Stimulated activated CD8-positive, alpha-beta memory T cell treated with anti-CD3 and anti-CD28 coated beads, Interleukin-2, amount 100 ng/mL, for 1 hour (primary cell): ENCODE measurements at places on chromosomes 4 and X.

GRCh38 chrX:108601276-108601675 is 135.1 kb downstream of the IRS4 start:
- no peak for DNase-seq

- no peak for DNase-seq
These were observed 37.4 kb upstream of the PACRGL start for GRCh38 chr4:20662851-20663250.

GRCh38 chrX:30183554-30183953 is 31.8 kb upstream of the MAGEB2 start:
- no peak for DNase-seq

DNA sequence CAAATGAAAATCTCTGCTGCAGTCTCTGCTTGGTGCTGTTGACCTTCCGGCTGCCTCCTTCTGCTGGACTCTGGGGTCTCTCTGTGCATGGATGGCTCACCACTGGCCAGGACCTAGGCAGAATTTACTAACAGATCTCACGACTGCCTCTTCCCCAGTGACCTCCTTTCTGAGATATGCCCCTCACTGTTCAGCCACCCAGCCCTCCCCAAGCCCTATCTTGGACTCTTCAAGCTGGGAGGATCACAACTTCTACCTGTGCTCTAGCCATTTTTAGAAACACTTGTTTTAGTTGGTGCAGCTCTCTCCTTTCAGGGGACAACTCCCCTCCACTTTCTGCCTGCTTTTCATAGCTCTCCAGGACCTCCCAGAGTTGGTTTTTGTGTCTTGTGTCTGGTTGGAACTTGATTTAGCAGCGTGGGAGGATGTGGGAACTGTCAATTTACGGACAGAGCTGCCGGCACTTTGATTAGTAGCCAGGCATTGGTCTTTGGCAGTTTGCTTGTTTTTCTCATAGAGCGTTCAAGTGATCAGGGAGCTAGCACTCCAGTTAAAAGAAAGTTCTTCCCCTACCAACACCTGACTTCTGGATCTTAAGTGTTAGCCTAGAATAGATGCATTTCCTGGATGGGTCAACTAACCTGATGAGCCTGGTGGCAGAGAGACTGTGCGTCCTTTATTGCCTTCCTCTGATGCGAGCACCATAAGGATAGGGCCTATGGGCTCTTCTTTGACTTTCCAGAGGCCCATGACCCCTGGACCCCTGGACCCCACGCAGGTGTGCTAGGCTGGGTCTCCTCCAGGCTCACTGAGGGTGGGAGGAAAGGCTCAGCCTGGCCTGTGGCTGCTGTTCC is 6.5 kb downstream of the RGS12 start:
- DNase-seq: no peak

DNA sequence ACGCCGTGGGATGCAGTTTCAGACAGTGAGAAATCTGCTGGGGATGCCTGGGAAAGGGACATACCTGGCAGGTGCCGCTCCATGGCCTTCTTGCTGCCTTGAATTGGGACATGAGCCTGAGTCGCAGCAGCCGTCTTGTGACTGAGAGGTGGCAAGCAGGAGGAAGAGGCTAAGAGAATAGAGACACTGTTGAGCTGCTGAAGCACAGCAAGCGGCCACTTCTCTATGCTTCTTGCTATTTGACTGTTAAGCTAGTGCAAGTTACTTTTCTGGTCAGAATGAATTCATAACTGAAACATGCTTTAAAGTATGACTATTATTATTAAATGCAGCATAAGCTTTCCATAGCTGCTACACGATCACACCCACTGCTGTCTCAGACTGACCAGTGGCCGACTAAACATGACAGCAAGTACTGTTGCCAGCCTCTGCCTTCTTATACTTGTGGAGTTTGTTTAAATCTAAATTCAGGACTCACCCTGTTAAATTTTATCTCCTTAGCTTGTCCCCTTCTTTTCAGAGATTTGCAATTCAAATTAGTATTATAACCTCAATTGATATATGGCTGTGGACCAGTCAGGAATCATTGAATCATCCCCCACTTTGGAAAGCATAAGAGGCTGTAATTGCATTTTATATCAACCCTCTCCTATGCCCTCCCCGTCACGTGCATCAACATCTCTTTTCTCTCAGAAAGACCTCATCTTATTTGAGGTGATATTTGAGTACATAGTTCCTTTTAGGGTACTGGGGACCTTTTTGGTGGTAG is 24.8 kb upstream of the ACSL1 start:
- DNase-seq: no peak

DNA sequence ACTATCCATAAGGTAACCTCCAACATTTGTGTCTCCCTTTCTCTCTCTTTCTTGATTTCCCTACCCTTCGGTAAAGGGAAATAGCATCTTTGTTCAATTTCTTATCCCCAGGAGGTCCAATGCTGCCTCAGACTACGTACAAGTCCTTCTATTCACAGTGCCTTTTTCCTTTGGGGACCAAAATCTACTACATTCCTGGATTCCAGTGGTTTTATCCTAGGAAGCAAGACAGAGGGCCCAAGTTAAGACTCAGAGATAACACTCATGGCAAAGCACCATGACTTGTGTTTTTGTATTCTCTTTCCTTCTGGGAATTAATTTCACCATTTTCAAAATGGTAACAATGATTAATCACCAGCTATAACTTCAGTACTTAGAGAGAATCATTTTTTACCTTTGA is 10.6 kb downstream of the G3BP2 start:
- DNase-seq: no peak

- DNase-seq: no peak
These were observed 166.1 kb upstream of the RPL34 start for GRCh38 chr4:108454227-108454626.

DNA sequence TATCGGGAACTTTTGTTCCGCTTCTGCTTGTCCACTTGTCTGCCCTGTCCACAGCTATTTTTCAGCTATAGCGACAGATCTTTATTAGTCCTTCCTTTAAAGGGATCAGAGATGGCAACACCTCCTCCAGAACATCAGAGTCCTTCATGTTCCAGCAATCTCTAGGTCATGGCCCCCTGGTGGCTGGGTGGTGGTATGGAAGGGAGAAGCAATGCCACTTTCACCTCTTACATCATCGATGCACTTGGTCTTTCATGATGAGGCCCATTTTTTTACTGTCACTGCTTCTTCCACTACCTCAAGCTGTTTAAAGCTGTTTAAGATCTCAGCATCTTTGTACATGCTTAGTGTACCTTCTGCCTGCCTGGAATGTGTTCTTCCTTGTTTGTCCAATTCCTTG is 106.7 kb downstream of the ARHGAP6 start:
- no peak for DNase-seq

DNA sequence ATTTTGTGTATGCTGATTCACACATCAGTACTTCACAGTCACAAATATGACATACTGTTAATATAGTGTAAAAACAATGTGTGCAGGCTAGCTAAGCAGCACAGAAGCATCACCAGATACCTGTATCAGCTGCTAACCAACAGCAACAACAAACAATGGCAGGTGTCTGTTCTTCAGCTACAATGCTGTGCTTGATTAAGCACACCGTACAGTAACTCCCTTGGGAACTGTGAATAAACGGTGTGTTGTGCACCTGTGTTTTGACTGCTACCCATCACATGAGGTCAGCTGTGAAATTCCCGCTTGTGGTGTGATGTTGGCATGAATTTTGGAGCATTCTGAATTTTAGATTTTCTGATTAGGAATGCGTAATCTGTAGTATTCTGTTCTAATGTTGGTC is 379.7 kb upstream of the FAT1 start:
- DNase-seq: no peak

DNA sequence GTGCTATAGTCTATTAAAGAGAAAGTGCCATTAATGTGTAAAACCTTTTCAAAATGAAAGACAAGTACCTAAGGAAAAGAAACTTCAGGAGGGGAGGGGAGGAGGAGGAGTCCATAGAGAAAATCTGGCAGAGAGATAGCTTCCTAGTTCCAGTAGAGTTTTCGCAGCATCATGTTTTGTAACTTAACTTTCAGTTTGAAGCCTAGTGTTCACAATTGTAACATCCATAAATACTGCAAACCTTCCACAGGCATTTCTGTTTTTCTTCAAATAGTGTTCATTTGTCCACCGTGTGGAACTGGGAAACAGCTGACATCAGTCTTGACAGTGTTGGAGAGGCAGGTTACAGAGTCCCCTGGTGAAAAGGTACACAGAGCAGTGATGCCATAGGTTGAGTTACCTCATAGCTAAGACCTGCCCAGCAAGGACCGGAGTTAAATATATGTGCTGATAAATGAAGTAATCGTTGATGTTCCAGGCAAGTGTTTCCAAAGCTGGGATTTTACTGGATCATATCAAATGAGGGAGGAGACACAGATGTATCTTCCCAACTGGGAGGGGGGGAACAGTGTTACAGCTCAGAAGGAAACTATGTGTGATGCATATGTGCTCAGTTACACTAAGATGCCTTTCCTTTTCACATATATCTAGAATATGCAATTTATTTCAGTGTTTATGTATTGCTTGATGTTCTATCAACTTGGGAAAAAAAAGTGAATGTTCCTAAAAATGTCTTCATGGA is 369.5 kb upstream of the FAM241A start:
- no peak for DNase-seq

GRCh38 chr4:181745933-181746625 is 497.1 kb upstream of the TENM3 start:
- DNase-seq: no peak

- DNase-seq: no peak
These were observed 45.0 kb upstream of the MXD4 start for GRCh38 chr4:2306773-2307410.

DNA sequence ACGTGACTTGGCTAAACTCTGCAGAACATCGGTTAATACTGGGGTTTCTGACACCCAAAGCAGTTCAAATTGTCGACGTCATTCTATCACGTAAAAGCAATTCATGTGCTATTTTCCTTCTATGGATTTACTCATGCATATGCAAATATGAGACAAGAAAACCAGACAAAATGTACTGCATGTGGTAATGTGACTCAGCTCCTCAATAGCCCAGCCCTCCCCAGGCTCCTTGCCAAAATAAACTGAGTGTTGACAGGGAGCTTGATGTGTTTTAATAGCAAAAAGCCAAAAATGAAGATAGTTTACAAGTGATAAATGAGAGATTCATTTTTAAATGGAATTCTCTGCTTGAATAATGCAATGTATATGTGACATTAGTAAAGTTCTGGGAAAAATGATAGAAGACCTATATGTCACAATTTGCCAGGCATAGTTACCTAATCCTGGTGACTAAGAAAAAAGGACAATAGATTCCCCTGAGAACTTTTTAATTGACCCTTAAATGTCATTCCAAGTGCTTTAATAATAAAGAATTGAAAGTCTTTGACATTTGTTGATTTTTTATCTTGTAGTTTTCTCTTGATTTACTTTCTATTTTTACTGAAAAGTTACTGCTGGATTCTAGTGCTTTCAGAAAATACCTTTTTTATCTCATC is 1700.6 kb upstream of the TENM3 start:
- no peak for DNase-seq

- DNase-seq: no peak
These were observed 1.4 kb downstream of the AFAP1 start for GRCh38 chr4:7938266-7938608.

GRCh38 chr4:151991001-151991883 is 230.4 kb upstream of the GATB start:
- DNase-seq: no peak

GRCh38 chr4:60989141-60989540 is 211.0 kb upstream of the ADGRL3 start:
- DNase-seq: no peak

- no peak for DNase-seq
These were observed 170.4 kb downstream of the PCDH18 start for GRCh38 chr4:137361756-137362470.

DNA sequence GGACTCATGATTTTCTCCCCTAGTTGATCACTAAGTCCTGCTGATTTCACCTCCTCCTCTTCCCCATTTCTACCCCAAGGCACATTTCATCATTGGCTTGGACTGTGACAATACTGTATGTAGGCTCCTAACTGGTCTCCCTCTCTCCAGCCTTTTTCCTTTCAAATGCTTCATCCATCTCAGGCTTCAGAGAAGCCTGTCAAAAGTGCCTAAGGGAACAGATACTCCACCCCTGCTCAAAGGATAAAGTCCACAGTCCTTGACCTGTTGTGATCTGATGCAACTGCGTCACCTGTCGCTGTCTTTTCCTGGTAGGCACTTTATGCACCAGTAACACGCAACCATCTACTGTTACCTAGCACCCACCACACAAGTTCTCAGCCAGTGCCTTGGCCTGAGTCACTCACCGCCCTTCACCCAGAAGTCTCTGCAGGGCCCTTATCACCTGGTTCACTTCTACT is 12.8 kb downstream of the SCARB2 start:
- DNase-seq: no peak

GRCh38 chr4:44493924-44494323 is 45.3 kb upstream of the KCTD8 start:
- DNase-seq: no peak

- no peak for DNase-seq
These were observed 6.5 kb downstream of the TMEM150C start for GRCh38 chr4:82555276-82555675.

DNA sequence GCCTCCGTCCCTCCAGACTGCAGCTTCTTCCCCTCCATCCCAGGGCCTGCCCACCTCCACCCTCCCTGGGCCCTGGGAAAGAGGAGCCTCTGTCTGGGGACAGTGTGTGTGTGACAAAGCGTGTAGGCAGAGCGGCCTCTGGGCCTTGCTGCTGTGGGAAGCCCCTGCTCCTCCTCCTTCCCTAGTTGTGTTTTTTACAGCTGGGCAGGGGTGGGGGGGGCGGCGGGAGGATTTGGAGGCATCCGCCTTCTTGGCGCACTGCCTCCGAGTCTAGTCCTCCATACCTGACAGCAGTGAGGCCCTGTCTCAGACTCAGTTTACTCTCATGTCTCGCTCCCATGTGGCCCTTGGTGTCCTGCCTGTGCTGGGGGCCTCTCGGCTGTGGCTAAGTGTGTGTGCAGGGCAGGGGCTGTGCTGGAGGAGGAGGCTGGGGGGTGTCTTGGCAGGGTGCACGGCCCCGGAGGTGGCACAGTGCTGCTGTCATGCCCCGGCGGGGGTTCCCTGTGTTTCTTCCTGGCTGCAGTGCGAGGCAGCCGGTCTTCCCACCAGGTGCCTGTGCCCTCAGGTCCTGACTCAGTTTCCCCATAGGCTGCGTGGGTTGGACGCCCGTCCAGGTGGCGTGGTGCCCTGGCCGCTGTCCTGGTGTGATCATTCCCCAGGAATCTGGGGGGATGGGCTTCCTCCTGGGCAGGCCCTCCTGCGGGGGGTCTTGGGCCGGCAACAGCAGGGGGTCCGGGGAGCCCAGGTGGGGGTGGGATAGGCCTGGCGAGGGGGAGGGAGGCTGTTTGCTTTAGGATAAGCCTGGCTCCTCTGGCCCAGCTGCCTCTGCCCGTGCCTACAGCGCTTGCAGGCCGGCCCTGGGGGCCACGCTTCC is 7.0 kb downstream of the FGFRL1 start:
- no peak for DNase-seq

GRCh38 chrX:100819534-100819836 is 706 bp upstream of the CSTF2 start:
- DNase-seq: no peak

DNA sequence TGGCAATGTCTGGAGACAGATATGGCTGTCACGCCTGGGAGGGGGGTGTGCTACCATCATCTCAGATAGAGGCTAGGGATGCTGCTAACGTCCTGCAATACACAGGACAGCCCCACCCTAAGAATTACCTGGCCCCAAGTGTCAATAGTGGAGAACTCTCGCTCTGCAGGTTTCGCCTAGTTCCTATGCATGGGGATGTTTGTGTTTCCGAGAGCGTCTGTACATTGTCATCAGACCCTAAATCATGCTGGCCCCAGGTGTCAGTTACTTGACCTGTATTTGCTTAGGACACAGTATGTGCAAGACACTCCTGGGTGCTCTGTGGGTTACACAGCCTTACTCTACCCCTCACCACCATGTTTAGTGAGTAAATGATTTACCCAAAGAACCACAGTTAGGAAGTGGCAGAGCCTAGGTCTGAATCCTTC is 90.8 kb downstream of the AFF1 start:
- DNase-seq: no peak

GRCh38 chrX:136210243-136210642 is 41.0 kb downstream of the MAP7D3 start:
- DNase-seq: no peak
